ENCODE measurements at places on chromosomes 16 and 17.

GRCh38 chr16:11168386-11169051 lies 87.5 kb downstream of the SOCS1 start:
- no peak overlapping the region for H3K4me3 ChIP-seq
- H3K36me3 ChIP-seq: peaks cover 6% of the 10 kb centered on the region
- no peak overlapping the region for H3K27ac ChIP-seq

DNA sequence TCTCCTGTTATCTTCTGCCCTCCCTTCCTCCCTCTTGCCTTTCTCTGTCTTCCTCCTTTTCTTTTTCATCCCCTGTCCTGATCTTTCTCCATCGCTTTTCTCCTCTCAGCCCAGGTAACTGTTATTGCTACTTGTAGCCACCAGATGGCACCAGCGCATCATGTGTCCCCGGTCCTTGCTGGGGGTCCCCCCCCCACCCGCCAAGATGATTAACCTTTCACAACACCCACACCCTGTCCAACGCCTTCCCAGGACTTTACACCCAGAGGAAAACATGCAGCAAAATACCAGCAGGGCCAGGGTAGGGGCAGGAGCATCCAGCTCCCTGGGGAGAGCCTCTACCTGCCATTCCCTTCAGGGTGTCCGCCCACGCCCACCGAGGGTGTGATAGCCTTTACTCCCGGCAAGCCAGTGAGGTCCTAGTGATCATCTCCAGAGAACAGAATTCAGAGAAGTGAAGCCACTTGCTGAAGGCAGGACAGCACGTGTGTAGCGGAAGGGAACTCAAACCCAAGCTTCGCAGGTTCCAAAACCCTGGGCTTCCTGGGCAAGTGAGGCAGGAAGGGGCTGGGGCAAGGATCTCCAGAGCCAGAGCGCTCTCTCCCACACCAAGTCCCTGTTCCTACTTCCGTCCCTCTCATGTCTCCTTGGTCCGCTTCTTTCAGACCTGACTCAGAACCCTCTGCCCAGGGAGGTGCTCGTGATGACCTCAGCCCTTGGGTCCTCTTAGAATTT lies 13.4 kb upstream of the TAC4 start:
- DNase-seq: peak; percentile 59
- peaks cover 9% of the 10 kb centered on the region for H3K27me3 ChIP-seq
- H3K4me1 ChIP-seq: peaks cover 4% of the 10 kb centered on the region
- H3K36me3 ChIP-seq: no peaks in the 10 kb centered on the region
- no peak overlapping the region for H3K27ac ChIP-seq
- H3K4me3 ChIP-seq: no peak overlapping the region

DNA sequence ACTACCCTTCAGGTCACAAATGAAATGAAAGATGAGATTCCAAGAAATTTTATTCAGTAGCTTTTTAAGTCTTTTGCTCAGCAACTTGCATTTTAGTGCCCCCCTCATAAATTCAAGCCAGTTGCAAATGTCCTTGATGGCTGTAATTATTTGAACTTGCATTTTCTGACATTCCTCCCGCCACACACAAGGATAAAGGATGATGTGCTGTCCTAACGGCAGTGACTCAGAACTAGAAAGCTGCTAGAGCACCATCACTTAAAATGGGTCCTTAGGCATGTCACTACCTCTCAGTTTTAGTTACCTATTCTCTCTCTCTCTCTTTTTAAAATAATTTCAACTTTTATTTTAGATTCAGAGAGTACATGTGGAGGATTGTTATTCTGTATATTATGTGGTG lies 306.7 kb downstream of the CNTNAP4 start:
- no peak overlapping the region for H3K4me3 ChIP-seq
- no peak overlapping the region for H3K27ac ChIP-seq
- no peak for DNase-seq

DNA sequence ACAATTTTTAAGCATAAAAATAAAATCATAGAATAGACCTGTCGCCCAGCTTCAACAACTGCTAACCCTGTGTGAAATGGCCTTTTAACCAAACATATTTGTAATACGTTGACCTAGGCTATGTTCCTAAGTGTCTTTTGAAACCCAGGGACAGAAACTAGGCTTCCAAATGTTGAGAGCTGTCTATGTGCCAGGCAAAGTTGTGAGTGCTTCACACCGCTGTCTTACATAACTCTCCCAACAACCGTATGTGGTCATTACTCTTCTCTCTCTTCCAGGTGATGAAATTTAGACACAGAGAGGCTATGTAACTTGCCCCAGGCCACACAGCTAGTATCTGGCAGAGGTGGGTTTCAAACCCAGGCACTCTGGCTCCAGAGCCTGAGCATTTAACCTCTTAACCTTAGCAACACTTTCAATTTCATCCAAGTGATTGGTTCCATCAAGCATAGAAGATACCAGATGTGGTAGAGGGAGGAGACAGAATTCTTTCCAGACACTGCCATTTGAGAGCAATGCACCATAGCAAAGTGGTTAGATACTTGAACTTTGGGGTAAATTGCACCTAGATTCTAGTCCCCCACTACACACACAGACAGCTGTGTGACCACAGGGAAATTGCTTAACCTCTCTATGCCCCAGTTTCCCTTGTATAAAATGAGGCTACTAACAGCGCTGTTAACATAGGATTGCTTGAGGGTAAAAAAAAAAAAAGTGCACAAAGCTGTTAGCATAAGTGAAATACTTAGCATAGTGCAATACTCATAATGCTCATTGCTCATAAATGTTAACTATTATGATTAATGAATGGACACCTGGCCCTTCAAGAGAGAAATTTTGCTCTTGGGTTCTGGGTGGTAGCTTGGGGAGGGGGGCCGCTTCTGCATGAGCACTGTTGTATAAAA lies 160.6 kb downstream of the IRX3 start:
- no peaks in the 10 kb centered on the region for H3K36me3 ChIP-seq
- H3K27me3 ChIP-seq: no peaks in the 10 kb centered on the region
- no peak for DNase-seq
- H3K4me3 ChIP-seq: no peak overlapping the region
- H3K4me1 ChIP-seq: peaks cover 2% of the 10 kb centered on the region
- no peak overlapping the region for H3K27ac ChIP-seq

GRCh38 chr17:81868674-81869220 lies 2.4 kb downstream of the ARHGDIA start:
- H3K27ac ChIP-seq: peak overlapping the region; percentile 92
- H3K36me3 ChIP-seq: peaks cover 42% of the 10 kb centered on the region
- peak; percentile 22 for DNase-seq
- peaks cover 43% of the 10 kb centered on the region for H3K4me1 ChIP-seq

GRCh38 chr17:76834870-76835269 lies 33.3 kb upstream of the MGAT5B start:
- H3K27ac ChIP-seq: no peak overlapping the region
- DNase-seq: no peak
- H3K36me3 ChIP-seq: no peaks in the 10 kb centered on the region
- H3K4me3 ChIP-seq: no peak overlapping the region
- peaks cover 2% of the 10 kb centered on the region for H3K27me3 ChIP-seq

- peak overlapping the region; percentile 78 for H3K27ac ChIP-seq
- H3K27me3 ChIP-seq: no peaks in the 10 kb centered on the region
- H3K36me3 ChIP-seq: peaks cover 4% of the 10 kb centered on the region
- DNase-seq: no peak
- H3K4me1 ChIP-seq: peaks cover 58% of the 10 kb centered on the region
- H3K4me3 ChIP-seq: no peak overlapping the region
These were observed 17.1 kb downstream of the FOXK2 start for GRCh38 chr17:82536512-82537201.

DNA sequence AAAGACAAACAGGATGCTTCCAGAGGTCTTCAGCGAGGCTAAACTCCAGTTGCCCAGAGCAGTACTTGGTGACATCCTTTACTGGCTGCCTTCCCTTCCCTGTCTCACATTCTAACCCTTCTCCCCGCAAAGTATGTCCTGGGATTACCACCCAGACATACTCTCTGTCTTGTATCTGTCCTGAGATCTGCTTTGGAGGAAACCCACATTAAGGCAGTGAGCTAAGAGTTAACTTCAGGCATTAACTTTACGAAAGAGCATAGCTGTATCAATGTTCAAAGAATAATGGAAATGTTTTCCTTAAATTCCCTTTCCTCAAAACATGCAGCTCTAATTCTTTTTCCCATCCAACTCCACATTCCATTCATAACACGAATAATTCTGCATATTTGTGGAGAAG lies 385.2 kb downstream of the NPIPA8 start:
- no peaks in the 10 kb centered on the region for H3K4me1 ChIP-seq
- DNase-seq: no peak
- no peak overlapping the region for H3K4me3 ChIP-seq
- H3K36me3 ChIP-seq: no peaks in the 10 kb centered on the region

DNA sequence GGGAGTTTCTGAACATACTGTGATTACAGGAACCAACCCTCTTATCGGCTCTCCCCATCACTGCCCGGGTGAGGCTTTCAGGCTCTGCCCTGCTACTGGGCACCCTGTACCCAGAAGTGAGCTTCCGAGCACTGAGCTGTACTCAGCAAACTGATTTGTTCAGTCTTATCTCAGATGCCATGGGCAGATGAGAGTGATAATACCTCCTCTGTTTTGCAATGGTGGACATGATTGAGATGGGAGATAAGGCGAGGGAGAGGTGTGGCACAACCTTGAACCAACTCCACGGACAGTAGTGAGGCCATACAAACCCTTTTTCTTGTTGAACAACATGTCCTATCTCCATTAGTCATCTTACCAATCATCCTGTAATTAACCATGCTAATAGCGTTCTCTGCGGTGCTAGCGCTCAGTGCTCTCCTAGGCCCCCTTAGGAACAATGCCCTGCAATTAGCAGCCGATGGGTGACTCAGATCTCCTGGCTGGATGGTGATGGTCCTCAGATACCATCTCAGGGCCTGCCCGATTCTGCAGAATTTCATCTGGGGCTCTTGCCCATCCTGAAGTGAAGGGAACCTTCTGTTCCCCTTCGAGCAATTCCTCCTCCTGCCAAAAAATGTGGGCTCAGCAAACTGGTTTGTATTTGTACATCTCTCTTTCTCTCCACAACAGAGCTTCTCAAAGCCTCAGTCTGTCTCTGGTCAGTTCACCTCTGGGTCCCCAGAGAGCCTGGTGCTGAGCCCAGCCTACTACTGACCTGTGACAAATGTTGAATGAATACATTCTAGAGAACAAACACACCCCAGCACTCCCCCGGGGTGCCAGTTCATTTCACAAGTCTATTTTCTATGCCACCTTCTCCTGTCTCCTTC lies 139.3 kb upstream of the IRX3 start:
- H3K27me3 ChIP-seq: peaks cover 10% of the 10 kb centered on the region
- H3K4me1 ChIP-seq: no peaks in the 10 kb centered on the region
- DNase-seq: no peak
- H3K36me3 ChIP-seq: no peaks in the 10 kb centered on the region
- no peak overlapping the region for H3K27ac ChIP-seq

Measured in activated CD4-positive, alpha-beta memory T cell treated with anti-CD3 and anti-CD28 coated beads for 36 hours (primary cell).